Activated CD8-positive, alpha-beta memory T cell treated with anti-CD3 and anti-CD28 coated beads, Interleukin-2, amount 50 U/mL, for 4 hours (primary cell): ENCODE measurements at places on chromosomes 13 and 19.

- DNase-seq: no peak
These were observed 361.6 kb downstream of the DLEU7 start for GRCh38 chr13:50481936-50482335.

DNA sequence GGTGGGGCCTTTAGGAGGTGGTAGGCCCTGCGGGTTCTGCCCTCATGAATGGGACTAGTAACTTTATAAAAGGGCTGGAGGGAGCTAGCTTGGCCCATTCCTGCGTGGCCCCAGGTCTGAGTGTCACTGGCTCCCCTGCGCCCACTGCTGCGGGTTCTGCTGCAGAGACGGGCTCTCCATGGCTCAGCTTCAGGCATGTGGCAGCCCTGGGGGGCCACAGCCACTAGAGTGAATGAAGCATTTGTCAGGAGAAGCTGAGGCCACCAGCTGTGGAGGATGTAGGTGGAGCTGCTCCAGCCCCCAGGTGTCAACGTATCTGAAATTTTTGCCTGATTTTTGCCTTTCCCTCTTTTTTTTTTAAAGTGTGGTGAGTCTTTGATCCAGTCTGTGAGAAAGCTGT is 119.1 kb downstream of the SOX1 start:
- DNase-seq: no peak

GRCh38 chr13:66537417-66537816 is 692.7 kb downstream of the PCDH9 start:
- DNase-seq: no peak

GRCh38 chr13:31209172-31209840 is 9.5 kb downstream of the B3GLCT start:
- no peak for DNase-seq

GRCh38 chr13:99339736-99340397 is 32.7 kb upstream of the GPR183 start:
- DNase-seq: peak; percentile 54

GRCh38 chr19:35689836-35690235 is 14.5 kb upstream of the ZBTB32 start:
- no peak for DNase-seq

GRCh38 chr19:4477034-4477801 is 5.1 kb downstream of the HDGFL2 start:
- no peak for DNase-seq

GRCh38 chr13:46926916-46927590 is 30.2 kb upstream of the HTR2A start:
- no peak for DNase-seq

- no peak for DNase-seq
These were observed 51.3 kb downstream of the ERICH6B start for GRCh38 chr13:45564133-45564776.

DNA sequence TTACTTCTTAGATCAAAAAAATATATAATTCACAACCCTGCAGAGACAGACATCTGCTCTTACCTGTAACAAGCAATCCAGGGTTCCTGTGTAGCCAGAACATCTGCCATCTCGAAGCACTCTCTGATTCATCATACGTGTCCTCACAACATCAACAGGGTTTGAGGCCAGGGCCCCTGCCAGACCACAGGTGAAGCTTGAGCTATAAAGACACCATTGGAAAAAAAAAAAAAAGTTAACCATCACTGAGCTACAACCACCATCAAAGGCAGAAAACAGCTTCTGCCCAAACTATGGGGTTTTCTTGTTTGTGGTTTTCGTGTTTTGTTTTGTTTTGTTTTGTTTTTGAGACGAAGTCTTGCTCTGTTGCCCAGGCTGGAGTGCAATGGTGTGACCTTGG is 19.3 kb downstream of the SLC25A30 start:
- peak; percentile 26 for DNase-seq

- no peak for DNase-seq
These were observed 179.9 kb downstream of the KDM4B start for GRCh38 chr19:5148794-5149190.

GRCh38 chr19:38265921-38266429 is 1.6 kb downstream of the SPINT2 start:
- DNase-seq: no peak

DNA sequence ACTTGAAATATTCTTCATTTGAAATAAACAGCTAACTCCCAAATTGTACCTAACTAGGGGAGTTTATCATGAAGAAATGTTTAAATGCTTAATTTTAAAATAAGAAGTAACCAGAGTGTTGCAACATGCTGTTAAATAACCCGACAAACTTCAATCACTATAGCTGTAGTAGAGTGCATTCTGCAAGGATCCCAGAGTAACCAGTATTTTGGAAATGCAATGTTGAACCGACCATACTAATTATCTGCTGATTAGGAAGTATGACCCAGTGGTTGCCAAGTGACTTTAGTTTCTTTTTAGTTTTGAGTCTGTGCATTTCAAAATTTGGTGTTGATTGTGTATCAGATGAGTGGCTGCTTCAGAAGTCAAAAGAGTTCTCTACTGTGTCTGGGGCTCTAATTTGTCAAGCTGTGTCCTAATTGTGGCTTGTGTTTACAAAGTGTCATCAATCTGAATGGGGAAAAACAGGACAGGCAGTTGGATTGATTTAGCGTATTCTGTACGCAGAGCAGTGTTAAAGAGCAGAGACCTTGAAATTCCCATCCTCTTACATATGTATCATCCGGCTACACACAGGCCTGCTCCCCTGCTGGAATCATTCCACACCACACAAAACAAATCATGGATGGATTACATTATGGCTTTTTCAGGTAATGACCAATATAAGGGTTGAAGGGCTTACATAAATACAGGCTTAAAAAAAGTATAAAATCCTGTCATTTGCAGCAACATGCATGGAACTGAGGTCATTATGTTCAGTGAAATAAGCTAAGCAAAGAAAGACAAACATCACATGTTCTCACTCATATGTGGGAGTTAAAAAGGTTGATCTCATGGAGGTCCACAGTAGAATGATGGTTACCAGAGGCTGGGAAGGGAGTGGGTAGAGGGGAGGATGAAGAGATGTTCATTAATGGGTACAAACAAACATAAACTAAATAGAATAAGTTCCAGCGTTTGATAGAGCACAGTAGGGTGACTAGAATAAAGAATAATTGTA is 351.5 kb downstream of the KLF12 start:
- no peak for DNase-seq

DNA sequence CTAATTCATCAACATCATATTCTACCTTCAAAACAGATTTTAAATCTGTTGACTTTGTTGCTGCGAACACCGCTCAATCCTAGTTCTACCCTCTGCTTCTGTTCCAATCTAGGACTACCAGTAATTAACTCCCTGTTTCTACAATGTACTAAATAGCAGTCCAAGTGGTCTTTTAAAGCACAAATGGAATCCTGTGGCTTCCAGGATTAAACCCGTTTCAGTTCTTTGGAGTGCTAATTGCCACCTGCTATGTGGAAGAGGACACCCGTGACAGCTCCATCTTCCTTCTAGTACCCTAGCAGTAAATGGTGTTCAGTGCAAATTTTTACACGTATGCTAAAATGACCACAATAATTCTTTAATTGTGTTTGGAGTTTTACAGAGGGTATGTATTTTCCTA is 232.1 kb downstream of the TDRD3 start:
- no peak for DNase-seq

DNA sequence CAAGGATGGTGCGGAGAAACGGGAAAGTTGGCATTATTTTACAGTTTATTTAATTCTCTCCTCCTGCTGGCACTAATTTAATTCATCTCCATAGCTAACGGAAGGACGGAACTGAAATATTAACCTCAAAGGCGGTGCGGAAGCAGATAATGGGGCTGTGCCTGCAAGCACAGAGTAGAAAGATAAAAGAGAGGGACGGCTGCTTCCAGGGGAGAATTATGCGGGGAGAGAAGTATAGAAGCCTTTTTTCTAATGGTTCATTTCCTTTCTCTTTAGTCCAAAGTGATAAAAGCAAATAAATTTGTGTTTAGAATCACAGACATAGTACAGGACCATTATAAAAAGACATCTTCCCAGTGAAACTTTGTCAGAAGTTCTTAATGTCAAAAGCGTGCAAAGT is 34.5 kb upstream of the UQCRFS1 start:
- no peak for DNase-seq

- no peak for DNase-seq
These were observed 135.7 kb upstream of the SERP2 start for GRCh38 chr13:44237881-44238421.

GRCh38 chr19:55146705-55147273 is 2.2 kb downstream of the TNNT1 start:
- DNase-seq: no peak

- no peak for DNase-seq
These were observed 139.0 kb downstream of the TM9SF2 start for GRCh38 chr13:99640260-99640659.

GRCh38 chr13:109704771-109705635 is 81.4 kb downstream of the IRS2 start:
- no peak for DNase-seq

DNA sequence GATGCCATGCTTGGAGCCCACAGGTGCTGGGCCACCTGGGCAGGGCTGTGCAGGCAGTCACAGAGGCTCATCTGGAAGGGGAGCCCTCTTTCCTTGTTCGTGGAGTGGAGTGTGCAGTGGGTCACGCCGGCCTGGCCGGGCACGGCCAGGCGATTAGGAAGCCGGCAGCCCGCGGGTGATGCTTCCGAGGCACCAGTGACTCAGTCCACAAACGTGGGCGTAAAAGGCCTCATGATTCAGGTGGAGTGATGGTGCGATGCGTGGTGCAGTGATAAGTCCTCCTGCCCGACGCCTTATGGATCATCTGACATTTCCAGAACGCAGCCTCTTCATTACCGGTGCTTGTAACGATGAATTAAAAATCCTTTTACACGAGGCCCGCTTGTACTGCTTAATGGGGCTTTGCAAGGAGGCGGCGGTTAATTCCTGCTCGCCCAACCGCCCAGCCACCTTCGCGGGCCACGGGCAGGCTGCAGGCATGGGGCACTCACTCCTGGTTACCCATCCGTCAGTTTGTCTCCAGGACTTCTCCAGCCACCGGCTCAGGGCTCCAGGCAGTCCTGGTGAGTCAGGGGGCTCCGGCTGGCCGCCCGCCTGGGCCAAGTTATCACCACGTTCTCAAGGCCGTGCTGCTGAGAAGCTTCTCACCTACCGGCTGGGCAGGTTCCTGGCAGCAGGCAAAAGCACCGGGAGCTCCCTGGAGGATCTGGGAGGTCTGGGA is 172.4 kb downstream of the KDM4B start:
- no peak for DNase-seq

GRCh38 chr19:2949939-2950285 is 5.1 kb upstream of the ZNF77 start:
- DNase-seq: no peak

DNA sequence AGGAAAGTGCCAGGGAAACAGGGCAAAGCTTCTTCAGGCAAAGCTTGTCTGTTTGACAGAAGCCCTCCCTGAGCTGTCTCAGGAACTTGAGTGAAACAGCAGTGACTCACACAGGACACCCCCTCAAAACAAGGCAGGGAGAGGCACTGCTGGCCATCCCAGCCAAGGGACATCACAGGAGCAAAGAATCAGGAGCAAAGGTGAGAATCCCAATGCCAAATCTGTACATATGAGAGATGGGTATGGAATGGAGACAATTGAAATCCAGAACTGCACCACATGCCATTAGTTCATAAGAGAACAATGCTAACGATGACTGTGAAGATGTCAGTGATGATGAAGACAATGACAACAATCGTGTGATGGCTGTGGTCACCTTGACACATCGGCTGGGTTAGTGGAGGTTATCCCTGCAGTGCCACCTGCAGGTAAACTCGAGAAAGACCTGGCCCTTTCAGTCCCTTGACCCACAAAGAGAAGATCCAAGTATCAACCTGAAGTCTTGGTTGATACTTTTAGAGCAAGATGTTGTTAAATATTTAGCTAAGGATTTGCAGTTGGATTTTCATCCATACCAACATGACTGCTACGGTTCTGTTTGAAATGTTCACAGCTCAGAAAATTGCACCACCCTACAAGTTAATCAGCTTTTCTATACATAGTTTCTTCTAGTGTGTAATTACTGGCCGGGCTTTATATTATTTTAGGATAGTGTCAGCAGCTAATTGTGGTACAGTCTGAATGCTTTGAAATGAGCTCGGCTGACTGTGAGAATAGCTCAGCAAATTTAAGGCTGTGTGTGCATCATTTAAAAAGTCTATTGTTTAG is 42.0 kb upstream of the IPO5 start:
- DNase-seq: no peak

DNA sequence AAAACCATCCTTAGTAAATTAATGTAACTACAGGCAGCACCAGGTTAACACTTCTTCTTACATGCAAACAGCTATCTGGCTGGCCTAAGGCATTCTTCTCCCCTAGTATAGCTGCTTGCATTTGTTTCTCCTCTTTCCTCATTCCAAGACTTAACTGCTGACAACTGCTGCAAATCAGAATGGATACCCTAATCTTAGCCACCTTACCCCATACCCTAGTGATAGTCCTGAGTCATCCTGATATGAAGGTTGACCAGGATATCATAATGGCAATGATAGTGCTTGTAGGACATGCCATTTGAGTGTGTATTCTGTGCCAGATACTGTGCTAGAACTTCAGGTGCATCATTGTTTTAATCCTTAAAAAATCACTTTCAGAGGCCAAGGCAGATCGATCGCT is 138.2 kb upstream of the MAB21L1 start:
- no peak for DNase-seq

DNA sequence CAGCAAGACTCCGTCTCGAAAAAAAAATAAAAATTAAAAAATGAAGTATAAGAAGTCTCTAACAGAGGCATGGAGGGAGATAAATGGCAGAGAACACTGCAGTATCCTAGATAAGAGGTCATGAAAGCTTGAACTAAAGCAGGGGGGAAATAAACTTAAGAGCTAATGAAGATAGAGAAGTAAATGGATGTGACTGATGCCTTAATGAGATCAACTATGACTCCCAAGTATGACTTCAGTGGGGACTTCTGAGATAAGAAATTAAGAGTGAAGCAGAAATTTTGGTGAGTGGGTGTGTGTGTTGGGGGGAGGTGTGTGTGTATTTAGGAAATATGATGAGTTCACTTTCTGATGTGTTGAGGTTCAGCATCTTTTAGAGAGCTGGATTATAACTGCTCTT is 55.1 kb downstream of the DIAPH3 start:
- no peak for DNase-seq

DNA sequence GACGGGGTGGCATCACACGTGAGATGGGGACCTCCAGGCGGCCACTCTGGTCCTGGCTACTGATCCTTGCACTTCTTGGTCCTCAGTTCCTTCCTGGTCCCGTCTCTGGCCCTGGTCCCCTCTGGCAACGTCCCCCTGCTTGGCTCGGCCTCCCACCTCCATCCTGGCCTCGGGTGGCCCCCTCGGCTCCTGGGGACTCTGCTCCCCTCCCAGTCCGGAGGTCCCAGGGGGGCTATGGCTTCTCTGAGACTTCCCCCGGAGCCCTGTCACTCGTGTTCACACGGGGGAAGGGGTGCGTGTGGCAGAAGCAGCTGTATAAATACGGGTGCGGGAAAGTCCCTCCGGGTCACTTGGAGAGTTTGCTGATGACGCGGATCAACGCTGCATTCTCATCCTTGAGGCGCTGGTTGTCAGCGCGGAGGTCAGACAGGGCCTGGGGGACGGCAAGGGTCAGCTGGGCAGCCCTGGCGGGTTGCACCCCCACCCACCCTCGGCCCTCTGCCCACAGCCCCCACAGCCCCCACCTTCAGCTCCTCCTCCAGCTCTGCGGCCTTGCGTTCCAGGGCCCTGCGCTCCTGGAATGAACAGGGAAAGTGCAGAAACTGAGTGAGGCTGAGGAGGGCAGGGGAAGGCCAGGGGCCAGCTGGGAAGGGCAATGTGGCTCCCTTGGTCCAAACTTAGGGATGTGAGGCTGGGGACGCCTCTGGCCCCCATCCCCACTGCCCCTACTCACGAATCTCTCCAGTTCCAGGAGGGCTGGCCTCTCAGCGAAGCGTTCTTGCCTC is 15.6 kb downstream of the EPS8L1 start:
- DNase-seq: no peak
